ENCODE measurements at places on chromosomes 12 and 14.

DNA sequence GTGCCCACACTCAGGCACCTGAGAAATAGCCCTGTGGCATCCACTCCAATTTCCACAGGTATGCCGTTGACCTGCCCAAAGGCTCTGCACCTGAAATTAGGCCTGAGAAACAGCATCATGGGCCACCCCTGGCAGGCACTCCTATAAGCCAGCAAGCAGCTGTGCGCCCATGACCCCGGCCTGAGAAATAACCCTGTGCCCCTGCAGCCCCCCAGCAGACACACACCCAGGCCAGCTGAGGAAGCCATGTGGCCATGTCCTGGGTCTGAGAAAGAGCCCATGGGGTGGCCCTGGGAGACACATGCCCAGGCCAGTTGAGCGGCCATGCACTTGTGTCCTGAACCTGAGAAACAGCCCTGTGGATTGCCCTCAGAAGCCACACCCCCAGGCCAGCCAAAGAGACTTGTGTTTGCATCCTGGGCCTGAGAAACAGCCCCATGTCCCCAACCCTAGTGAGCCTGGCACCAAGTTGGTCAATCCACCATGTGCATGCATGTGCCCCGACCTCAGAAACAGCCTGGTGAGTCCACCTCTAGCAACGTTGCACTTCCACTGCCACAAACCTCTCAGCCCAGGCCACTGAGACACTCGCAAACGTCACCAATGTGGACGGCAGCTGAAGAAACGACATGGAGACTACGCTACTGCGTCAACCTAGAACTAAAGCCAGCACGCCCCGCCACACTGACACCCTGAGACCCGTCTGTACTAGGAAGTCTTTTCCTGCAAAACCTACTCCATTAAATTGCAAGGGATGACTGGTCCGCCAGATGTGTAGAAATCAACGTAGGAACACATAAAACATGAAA lies 411.9 kb downstream of the TMEM121 start:
- no peak overlapping the region for H3K27ac ChIP-seq
- no peaks in the 10 kb centered on the region for H3K36me3 ChIP-seq
- peaks cover 19% of the 10 kb centered on the region for H3K27me3 ChIP-seq
- H3K4me1 ChIP-seq: no peaks in the 10 kb centered on the region
- DNase-seq: no peak

- DNase-seq: peak; percentile 46
- no peaks in the 10 kb centered on the region for H3K27me3 ChIP-seq
These were observed 4.4 kb upstream of the C1RL start for GRCh38 chr12:7113389-7113871.

- no peak overlapping the region for H3K4me3 ChIP-seq
- H3K36me3 ChIP-seq: no peaks in the 10 kb centered on the region
- H3K4me1 ChIP-seq: no peaks in the 10 kb centered on the region
- no peak for DNase-seq
- H3K27me3 ChIP-seq: no peaks in the 10 kb centered on the region
- H3K27ac ChIP-seq: no peak overlapping the region
These were observed 1892.1 kb upstream of the SEL1L start for GRCh38 chr14:83425706-83426105.

GRCh38 chr14:87696485-87696884 lies 296.5 kb downstream of the GALC start:
- no peaks in the 10 kb centered on the region for H3K36me3 ChIP-seq
- no peaks in the 10 kb centered on the region for H3K27me3 ChIP-seq
- no peak overlapping the region for H3K4me3 ChIP-seq
- H3K4me1 ChIP-seq: no peaks in the 10 kb centered on the region
- no peak overlapping the region for H3K27ac ChIP-seq

DNA sequence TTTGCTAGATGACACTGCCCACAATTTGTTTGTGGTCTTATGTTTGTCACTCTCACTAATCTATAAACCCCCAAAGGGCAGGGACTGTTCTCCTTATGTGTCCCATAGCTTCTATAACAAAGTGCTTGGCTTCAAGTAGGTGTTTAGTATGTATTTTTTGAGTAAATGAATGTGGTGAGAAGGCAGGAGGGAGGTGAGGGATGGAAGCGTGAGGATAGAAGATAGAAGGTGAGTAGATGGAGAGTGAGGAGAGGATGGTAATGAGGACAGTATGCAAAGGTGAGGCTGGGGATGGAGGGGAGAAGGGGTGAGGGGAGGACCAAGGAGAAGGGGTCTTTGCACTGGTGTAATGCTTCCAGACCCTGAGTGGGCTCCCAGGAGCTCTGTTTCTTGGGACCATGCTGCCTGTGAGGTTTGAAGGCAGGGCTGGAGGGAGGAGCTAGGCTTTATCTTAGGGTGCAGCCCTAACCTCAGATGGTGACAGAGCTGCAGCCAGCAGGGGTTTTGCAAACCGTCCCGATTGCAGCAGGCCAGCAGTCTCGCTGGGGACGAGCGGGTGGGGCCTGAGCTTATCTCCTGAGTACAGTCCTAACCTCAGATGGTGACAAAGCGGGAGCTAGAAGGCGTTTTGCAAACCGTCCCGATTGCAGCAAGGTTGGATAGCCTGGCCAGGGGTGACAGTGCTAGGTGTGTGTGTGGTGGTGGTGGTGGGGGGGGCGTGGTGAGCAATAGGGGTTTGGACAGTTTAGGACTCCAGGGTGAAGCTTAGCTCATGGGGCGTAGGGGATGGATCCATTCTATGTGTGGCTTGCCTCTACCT lies 6.5 kb downstream of the CEBPE start:
- H3K27me3 ChIP-seq: peaks cover 7% of the 10 kb centered on the region
- no peaks in the 10 kb centered on the region for H3K36me3 ChIP-seq
- no peak for DNase-seq
- H3K27ac ChIP-seq: no peak overlapping the region

DNA sequence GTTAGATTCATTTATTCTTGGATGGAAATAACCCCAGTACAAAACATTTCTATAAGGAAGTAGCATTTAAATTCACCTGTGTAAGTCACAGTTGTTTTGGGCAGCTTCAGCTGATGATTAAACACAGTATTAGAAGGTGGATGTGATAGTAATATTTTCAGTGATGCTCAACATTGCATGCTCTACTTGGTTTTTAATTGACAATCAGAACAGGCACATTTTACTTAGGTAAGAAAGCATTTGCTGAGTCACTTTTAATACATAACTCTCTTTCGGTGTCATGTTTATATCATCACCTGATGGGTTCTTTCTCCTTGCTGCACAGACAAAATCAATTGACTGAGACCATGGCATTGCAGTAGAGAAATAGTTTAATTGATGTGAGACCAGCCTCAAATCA lies 80.7 kb downstream of the CMAS start:
- H3K36me3 ChIP-seq: no peaks in the 10 kb centered on the region
- H3K4me3 ChIP-seq: no peak overlapping the region
- no peak overlapping the region for H3K27ac ChIP-seq
- H3K4me1 ChIP-seq: no peaks in the 10 kb centered on the region
- H3K27me3 ChIP-seq: no peaks in the 10 kb centered on the region

- no peak for DNase-seq
- no peaks in the 10 kb centered on the region for H3K36me3 ChIP-seq
- H3K27ac ChIP-seq: no peak overlapping the region
- no peak overlapping the region for H3K4me3 ChIP-seq
- H3K27me3 ChIP-seq: no peaks in the 10 kb centered on the region
- no peaks in the 10 kb centered on the region for H3K4me1 ChIP-seq
These were observed 160.5 kb downstream of the PIK3C2G start for GRCh38 chr12:18421867-18422266.

- peak overlapping the region; percentile 85 for H3K27ac ChIP-seq
- H3K36me3 ChIP-seq: peaks cover 43% of the 10 kb centered on the region
- no peaks in the 10 kb centered on the region for H3K27me3 ChIP-seq
- peak overlapping the region; percentile 45 for H3K4me3 ChIP-seq
- peaks cover 58% of the 10 kb centered on the region for H3K4me1 ChIP-seq
These were observed 227.9 kb downstream of the KTN1 start for GRCh38 chr14:55807881-55808379.

DNA sequence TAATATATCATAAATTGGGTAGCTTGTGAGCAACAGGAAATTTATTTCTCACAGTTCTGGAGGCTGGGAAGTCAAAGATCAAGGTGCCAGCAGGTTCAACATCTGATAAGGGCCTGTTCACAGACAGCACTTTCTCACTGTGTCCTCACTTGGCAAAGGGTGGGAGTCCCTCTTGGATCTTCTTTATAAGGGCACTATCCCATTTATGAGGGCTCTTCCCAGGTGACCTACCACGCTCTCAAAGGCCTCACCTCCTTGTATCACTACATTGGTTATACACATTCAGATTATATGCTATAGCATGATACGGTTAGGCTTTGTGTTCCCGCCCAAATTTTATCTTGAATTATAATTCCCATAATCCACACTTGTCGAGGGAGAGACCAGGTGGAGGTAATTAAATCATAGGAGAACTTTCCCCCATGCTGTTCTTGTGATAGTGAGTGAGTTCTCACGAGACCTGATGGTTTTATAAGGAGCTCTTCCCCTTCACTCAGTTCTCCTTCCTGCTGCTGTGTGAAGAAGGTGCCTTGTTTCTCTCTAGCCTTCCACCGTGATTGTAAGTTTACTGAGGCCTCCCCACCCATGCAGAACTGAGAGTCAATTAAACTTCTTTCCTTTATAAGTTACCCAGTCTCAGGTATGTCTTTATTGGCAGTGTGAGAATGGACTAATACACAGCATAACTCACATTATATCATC lies 19.2 kb upstream of the LRIG3 start:
- H3K36me3 ChIP-seq: no peaks in the 10 kb centered on the region
- H3K4me1 ChIP-seq: no peaks in the 10 kb centered on the region
- DNase-seq: no peak

- peaks cover 44% of the 10 kb centered on the region for H3K4me1 ChIP-seq
- peak within 1 kb of the TSS; percentile 86 for H3K27ac ChIP-seq
- peak; percentile 62 for DNase-seq
- no peaks in the 10 kb centered on the region for H3K27me3 ChIP-seq
- peak within 1 kb of the TSS; percentile 88 for H3K4me3 ChIP-seq
These were observed at the start of gene ARL6IP4 for GRCh38 chr12:122980183-122981035. TSS of gene ARL6IP4 (plus strand) at chr12:122980681. CDS start at chr12:122981140, 459 bp downstream.

- H3K4me1 ChIP-seq: peaks cover 23% of the 10 kb centered on the region
- no peak overlapping the region for H3K27ac ChIP-seq
- no peak overlapping the region for H3K4me3 ChIP-seq
These were observed 86.5 kb downstream of the DAAM1 start for GRCh38 chr14:59274991-59275391.

- H3K4me1 ChIP-seq: no peaks in the 10 kb centered on the region
- H3K27me3 ChIP-seq: no peaks in the 10 kb centered on the region
- H3K36me3 ChIP-seq: no peaks in the 10 kb centered on the region
- no peak for DNase-seq
- no peak overlapping the region for H3K27ac ChIP-seq
These were observed 29.2 kb downstream of the KCNJ8 start for GRCh38 chr12:21745258-21745657.

- no peak for DNase-seq
- H3K4me3 ChIP-seq: no peak overlapping the region
- H3K27me3 ChIP-seq: no peaks in the 10 kb centered on the region
- no peaks in the 10 kb centered on the region for H3K36me3 ChIP-seq
These were observed 601.8 kb upstream of the ATXN7L3B start for GRCh38 chr12:73935817-73936216.

DNA sequence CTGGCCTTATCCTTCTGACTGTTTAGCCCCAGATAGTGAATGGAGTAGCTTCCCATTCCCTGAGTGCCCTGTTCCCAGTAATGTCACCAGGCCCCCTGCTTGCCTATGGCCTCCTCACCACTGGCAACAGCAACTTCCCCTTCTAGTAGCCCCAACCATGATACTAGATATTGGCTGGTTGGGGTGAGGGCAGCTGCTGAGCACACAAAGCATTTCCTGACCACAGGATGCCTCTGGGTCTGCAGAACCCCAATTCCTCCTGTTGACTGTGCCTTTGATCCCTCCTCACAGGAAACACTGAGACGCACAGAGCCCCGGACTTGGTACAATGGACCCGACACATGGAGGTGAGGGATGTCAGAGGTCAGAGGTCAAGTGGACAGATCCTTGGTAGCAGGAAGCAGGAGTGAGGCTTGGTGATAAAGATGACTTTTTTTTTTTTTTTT lies 597 bp downstream of the SOAT2 start:
- no peak for DNase-seq
- no peak overlapping the region for H3K4me3 ChIP-seq

DNA sequence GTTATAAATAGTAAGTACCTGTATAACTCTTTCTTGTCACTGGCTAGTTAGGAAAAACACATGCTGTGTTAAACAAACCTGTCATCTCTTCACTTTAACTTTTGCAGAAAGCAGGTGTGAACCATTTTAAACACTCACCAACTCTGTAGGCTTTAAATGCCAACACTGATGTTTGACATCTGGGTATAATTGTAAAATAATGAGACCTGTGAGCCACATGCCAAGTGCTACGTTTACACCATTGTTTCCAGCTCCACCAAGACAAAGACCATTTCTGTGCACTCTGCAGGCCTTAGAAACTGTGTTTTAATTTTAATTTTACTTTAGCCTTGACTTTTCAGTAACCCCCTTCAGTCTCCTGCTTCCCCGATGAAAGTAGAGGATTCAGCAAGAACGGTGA lies 11.0 kb downstream of the TPH2 start:
- H3K27me3 ChIP-seq: peaks cover 15% of the 10 kb centered on the region
- no peak for DNase-seq
- no peaks in the 10 kb centered on the region for H3K4me1 ChIP-seq
- H3K27ac ChIP-seq: no peak overlapping the region
- H3K36me3 ChIP-seq: no peaks in the 10 kb centered on the region

All from activated T-helper 1 cell treated with anti-CD3 and anti-CD28 coated beads, Interleukin-12 subunit alpha, Interleukin-12 subunit beta, Interleukin-2, Interleukin-4 antibody, amounts not matched to agents 30 ng/mL and 10 ng/mL and 1 ng/mL, durations not matched to agents 14 hours and 24 hours and 36 hours (primary cell).